ENCODE measurements at places on chromosomes 11 and 22.
A peak's percentile ranks its signal among the peaks of the same experiment; 100 is the strongest.

GRCh38 chr11:37942081-37942480 lies 1344.0 kb upstream of the RAG2 start:
- no peak for DNase-seq

GRCh38 chr11:75449776-75450175 lies 16.8 kb upstream of the KLHL35 start:
- no peak for DNase-seq

GRCh38 chr11:75800136-75800675 lies 14.8 kb upstream of the UVRAG start:
- no peak for DNase-seq

GRCh38 chr11:62398011-62398994 lies 20.5 kb upstream of the SCGB1A1 start:
- DNase-seq, result no peak

GRCh38 chr22:45420539-45420938 lies 7.0 kb downstream of the RIBC2 start:
- no peak for DNase-seq

DNA sequence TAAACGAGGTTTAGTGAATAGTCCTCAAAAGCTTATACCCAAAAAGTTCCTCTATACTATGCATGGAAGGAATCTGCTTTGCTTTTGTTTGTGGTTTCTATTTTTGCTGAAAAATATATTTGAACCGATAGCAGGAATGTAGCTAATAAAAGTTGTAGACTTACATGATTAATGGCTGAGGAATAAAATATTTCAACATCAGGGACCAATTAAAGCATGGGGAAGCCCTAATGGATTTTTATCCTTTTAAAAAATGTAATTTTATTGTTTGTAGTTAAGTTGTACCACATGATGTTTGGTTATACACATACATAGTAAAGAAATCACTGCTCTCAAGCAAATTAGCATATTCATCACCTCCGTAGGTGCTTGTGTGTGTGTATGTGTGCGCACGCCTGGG lies 295.3 kb upstream of the CNTN5 start:
- DNase-seq, result no peak

- no peak for DNase-seq
These were observed 71.5 kb downstream of the SHANK2 start for GRCh38 chr11:71180694-71181470.

GRCh38 chr11:125263268-125263790 lies 98.8 kb downstream of the PKNOX2 start:
- peak; percentile 83 for DNase-seq

- DNase-seq, result no peak
These were observed 705 bp upstream of the CAPN1 start for GRCh38 chr11:65180877-65181568.

DNA sequence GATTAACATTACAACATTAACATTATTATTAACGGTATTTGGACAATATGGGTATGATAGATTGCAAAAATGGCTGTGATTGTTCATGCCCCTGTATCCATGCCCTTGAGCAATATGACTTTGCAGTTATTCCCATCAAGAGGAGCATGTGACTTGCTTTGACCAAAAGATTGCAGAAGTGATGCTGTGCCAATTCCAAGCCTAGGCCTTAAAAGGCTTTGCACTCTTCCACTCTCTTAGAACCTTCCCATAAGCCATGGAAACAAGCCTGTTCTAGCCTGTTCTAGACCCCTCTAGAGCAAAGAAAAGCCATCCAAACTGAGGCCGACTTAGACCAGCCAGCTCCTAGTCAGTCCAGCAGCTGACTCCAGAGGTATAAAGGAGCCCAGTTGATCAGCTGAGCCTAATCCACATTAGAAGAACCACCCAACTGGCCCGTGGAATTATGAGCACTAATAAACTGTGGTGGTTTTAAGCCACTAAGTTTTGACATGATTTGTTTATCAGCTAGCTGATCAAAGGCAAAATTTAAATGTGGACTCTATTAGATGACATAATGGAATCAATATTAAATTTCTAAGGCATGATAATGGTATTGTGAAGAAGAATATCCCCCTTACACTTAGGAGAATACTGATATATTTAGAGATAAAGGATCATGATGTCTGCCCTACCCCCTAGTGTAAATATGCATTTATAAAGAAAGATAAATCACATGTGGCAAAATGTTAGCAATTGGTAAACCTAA lies 28.6 kb downstream of the RAB30 start:
- no peak for DNase-seq

- DNase-seq, result no peak
These were observed 22.3 kb downstream of the SHANK3 start for GRCh38 chr22:50694766-50695420.

- DNase-seq, result no peak
These were observed 742.2 kb upstream of the LRRC4C start for GRCh38 chr11:42201603-42202148.

DNA sequence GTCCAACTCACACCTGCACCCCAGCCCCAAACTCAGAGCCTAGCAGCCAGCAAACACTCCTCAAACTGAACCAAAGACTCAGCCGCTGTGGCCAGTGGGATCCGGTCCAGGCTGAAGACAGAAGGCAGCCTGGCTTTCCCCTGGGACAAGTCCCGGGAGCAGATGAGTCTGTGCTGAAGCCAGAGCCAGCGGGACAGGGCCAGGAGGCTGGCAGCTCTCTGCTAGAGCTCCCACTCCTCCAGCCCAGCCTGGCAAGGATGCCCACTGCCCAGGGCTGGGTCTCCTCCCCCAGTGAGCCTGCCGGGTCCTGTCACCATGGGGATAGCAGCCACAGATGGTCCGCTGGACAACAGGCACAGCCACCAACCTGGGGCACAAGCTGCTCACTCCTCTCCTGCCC lies 42.9 kb upstream of the PRR5 start:
- DNase-seq, result peak; percentile 27

GRCh38 chr22:45846952-45847351 lies 130.0 kb downstream of the WNT7B start:
- no peak for DNase-seq

GRCh38 chr22:29071261-29072045 lies 1.4 kb upstream of the KREMEN1 start:
- no peak for DNase-seq

- no peak for DNase-seq
These were observed 576.5 kb upstream of the CCDC90B start for GRCh38 chr11:83862691-83863090.

DNA sequence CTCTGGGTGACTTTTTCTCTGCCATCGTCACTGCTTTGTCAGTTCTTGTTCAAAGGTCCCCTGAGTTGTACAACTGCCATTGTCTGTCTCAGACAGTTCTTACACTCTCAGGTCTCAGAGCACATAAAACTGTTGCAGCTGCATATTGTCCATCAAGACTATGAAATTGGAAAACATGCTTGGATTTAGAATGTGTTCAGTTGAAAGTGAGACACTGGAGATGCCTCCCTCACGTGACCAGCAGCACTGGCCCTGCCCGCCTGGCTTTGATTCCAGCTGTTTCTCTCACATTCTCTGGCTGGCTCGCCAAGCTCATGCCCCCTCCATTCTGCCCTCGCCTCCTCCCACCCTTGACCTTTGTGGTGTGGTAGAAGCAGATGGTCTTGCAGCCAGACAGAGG lies 244.2 kb downstream of the NTM start:
- peak; percentile 82 for DNase-seq

DNA sequence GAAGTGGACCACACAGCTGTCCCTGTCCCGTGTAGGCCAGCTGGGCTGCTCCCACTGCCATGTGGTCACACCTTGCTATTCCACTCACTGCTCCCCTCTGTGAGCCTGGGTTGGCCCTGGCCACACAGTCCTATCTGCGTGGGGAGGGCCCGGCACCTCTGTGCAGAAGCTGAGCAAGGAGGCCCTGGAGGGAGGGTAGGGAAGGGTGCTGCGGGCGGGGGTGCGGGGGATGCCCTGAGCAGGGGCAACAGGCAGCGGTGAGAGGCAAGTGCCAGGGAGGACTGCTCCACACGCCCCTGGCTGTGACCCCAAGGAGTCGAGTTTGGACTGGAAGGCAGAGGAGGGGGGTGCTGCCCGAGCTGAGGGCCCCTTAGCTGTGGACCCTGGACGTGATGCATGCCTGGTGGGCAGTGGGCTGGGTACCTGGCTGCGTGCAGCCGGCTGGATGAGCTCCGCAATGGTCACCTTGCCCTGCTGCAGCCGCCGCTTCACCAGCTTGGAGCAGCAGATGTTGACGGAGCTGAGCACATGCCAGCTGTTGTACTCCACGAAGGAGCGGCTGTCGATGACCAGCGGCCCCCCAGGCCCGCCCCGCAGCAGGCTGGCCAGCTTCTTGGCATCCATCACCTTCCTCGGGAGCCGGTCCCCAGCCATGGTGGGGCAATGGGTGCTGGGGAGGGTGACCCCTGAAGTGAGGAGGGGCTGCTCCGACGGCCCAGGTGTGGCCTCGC lies 6.7 kb downstream of the DUSP8 start:
- DNase-seq, result no peak

- no peak for DNase-seq
These were observed 5.8 kb upstream of the SLC43A3 start for GRCh38 chr11:57432714-57433163.

DNA sequence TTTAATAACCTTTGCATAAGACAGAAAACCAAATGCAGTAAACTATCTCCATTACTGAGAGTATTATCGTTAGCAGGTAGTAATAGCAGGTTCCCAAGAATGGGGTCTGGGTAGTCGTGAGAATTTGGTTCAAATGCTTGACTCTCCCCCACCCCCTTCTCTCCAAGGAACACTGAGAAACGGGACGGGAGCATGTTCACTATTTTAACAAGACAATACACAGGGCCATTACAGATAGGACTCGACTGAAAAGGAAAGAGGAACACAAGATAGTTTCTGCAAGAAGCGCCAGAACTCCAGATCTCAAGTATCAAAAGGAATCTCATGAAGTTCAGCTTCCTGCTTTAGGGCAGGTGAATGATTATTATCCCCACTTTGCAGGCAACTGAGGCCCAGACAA lies 27.0 kb downstream of the KMT5B start:
- DNase-seq, result no peak

- peak; percentile 74 for DNase-seq
These were observed 17.8 kb upstream of the RAPSN start for GRCh38 chr11:47466701-47467250.

DNA sequence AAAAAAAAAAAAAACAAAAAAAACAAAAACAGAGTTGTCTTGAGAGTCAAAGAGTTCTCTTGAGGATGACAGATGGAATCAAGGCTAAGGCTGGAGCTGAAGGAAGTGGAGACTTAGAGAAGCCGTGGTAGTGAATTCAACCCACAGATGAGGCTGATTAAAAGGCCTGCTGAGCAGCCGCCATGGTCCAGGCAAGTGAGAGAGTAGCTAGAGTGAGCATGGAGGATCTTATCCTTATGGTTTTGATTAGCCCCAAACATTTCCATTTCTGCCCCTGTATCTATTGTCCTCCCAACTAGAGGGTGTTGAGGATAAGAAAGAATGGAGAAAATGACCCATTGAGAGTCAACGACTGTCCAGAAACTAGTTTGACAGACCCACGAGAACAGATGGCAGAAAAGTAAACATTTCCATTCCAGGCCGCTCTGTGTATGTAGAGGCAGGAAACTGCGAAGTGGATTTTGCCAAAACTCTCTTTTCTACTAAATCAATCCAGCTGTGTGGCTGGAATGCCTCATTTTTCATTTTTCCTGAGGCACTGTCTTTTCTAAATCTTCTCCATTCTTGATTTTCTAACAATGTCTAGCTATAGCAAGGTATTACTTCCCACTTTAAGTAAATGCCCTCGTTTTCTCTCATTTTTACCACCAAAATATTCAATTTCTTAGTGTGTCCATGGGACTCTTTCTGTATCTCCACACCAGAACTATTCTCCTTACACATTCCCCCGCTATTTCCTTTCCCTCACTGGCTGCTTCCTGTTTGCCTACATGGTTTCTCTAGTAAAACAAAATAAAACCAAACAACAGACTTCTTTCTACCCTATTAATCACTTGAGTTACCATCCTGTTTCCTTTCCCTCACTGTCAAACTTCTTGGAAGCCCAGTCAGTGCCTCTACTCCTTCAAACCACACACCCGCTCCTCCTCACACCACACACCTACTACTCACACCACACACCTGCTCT lies 5.4 kb upstream of the MMP8 start:
- DNase-seq, result no peak

DNA sequence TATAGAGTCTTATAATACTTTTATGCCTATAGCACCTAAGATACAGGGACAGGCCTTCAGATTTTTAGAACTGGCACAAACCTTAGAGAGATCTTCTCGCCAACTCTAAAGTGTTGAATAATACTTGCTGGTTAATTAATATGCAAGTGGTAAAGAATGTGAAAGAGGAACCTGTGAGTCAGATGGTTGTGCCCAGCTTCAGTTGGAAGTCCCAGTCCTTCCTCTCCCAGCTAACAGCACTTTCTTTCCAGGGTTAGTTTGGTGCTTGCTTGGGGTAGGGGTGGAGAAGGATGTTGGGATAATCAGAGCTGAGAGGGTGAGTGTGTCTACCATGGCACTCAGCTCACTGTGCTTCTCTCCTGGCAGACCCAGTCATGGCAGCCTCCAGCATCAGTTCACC lies 4.9 kb upstream of the TMEM132A start:
- no peak for DNase-seq

GRCh38 chr11:75149766-75150465 lies 991 bp upstream of the SLCO2B1 start:
- DNase-seq, result no peak

GRCh38 chr11:74443071-74443864 lies 24.1 kb downstream of the KCNE3 start:
- DNase-seq, result no peak

DNA sequence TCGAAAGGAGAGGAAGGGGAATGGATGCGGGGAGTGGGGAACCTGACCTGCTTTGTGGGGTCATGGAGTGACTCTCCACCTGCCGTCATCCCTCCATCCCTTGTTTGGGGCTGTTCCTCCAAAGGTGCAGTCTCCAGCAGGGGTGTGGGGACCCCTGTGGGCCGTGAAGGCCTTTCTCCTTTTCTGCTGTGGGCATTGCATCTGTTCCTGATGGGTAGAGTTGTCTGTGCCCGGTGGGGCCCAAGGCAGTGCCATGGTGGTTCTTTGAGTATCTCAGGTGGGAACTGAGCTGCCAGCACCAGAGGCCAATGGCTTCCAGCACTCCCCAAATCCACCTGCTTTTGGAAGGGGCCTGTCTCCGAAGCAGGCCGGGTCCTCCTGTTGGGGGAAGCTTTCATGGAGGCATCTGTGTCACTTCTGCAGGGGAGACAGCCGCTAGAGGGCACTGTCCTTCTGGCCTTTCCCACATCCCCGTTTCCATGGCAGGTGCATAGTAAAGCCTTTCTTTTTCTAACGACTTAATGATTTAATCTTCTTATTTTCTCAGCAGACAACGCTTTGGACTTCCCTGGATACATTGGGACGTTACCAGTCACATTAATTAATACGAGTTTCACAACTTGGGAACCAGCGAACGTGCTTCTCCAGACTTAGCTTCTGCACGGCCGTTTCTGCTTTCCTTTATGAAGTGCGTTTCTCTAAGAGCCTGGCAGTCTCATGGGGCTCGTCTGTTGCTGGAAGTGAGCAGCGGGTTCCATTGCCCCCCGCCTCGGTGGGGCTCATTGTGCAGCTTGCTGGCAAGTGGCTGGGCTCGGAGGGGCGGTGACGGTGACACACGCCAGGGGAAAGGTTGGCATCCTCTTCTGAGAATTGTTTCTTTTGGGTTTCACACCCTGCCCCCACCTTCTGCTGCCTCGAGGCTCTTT lies 57.1 kb downstream of the PARVB start:
- DNase-seq, result peak; percentile 74

All from pons (tissue), 1 donor.